ENCODE measurements at places on chromosomes 12 and 14. TPM values are rescaled to one million over a fixed set of nuclear protein-coding genes. Genes with fewer than 3 reads are reported as not detected.

- no peak for DNase-seq
These were observed 255.3 kb upstream of the GARIN6 start for GRCh38 chr12:99392091-99392850.

DNA sequence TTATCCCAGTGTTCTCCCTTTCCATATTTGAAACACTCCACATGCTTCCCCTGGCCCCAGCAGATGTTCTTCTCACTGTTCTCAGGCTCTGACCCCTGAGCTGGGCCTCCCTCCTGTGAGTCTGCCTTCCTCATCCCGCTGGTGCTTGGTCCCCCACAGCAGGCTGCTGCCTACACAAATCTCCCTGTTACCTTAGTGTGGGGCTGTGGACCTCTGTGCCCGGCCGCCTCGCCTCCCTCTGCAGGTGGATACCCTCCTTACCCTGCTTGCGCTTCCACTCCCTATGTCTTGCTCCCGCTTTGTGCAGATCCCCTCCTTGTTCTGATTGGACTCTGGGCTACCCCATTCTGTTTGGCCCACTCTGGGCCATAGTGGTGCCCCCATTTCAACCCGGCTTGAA is 6.9 kb downstream of the DERA start:
- no peak for DNase-seq

GRCh38 chr12:49902399-49903350 is 1.0 kb downstream of the FAIM2 start:
- no peak for DNase-seq

DNA sequence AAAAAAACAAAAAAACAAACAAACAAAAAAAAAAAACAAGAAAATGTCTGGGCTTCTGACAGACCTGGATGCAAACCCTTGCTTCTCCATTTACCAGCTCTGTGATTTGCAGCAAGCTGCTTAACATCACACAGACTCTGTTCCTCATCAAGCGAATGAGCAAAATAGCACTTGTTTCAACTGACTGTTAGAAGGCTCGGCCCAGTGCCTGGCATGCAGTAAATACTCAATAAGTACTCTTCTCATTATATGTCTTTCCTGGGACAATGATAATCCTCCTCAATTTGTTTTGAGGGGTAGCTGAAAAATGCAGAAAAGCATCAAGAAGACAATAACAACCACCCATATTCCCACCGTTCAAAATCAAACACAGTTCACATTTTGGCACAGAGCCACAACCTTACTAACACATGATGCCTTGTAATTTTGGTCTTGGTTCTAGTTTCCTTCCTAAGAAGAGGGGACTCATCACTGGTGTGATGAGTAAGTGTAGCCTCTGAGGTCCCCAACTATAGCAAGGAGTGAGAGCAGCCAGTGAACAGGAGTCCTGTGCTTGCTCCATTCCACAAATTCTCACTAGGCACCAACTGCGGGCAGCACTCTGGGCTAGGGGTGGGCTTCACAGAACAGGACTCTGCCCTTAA is 60.4 kb downstream of the TTC7B start:
- no peak for DNase-seq

DNA sequence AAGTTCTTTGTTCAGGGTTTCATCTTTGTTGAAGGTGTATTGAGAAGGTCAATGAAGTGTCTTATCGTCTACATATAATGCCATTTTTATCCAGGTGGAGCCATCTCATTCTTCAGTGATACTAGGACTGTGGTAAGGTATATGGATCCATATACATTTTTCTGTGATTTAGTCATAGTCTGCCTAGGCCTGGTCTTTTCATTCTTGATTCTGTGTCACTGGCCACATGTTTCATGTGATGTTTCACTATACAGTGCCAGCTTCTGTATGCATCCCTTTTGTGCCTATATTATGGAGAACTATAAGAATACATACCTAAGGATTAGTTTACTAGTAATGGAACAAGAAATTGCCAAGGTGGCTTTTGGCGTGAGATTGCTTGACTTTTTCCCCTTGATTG is 40.5 kb downstream of the VEZT start:
- DNase-seq = no peak

- peak; percentile 46 for DNase-seq
These were observed 18.8 kb downstream of the ASPG start for GRCh38 chr14:104104076-104104901.

GRCh38 chr12:109347589-109347988 is at the start of gene MYO1H:
Gene MYO1H, plus strand, starts transcription at chr12:109347900. Its CDS starts 61 bp downstream, at chr12:109347961.
- DNase-seq = no peak

DNA sequence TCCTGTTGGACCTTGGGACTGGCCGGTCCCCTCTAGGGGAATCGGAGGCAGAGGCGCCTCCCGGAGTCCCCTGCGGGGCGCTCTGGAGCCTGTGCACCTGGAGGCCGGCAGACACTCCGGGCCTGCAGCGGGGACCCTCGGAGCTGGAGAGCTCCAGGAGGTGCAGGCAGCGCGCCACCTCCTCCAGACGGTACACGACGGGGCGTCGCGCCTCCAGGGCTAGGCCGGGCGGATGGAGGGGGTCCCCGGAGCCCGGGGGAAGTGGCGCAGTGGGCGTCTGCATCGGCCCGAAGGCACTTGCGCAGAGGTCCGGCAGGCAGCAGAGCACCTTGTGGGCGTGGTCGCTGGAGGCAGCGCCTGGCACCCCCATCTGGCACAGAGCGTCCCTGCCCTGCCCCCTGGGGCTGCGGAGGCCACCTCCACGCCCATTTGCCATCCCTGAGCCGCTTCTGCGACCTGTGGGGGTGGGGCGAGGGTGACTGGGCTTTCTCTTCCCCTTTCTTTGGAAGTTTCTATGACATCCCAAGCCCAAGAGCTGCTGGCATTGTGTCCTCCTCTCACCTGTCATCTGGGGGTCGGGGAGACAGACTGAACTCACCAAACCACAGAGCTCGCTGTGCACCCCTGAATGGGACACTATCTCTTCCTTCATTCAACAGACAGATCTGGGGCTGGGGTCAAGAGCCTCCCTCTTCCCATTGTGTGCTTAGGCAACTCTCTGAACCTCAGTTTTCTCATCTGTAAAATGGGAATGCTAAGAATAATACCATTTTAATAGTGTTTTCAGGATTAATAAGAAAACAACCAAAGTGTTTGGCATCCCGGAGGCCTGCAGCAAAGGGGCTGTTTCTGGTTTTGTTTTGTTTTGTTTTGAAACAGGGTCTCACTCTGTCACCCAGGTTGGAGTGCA is 37.5 kb upstream of the CORO1C start:
- peak; percentile 70 for DNase-seq

GRCh38 chr12:71266606-71267005 is 108.8 kb upstream of the TSPAN8 start:
- DNase-seq = no peak

DNA sequence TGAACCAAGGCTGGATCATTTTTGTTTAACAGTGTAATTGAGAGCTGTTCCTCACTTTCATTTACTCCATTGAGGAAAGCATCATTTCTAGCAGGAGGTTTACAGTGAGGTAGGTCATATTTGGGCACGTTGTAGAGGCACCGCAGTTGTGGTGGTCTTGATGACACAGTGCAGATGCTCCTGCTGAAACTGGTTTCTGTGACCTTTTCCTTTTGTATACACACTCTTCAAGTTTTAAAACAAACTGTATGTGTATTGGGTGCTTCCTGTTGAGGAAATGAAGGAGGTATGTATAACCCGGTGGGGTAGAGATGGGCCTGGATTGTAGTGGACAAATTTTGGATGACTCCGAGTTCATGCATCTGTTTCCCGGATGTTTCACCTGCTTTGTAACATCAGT is 456.3 kb upstream of the RGS6 start:
- DNase-seq = no peak

DNA sequence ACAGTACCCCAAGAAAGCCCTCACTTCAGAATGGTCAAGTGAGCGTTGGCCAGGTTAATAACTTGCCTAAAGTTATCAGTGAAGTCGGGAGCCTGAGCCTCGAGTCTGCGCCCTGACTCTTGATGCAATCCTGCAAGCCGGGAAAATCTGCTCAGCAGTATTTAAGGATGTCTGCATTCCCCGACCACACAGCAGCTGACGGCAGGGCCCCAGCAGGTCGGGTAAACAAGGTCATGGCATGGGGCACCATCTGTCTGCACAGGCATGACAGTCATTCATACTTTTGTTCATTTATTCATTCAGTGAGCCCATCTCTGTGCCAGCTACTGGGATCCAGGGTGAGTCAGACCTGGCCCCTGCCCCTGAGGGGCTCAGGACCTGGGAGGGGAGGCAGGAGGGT is 11.1 kb downstream of the ABCB9 start:
- DNase-seq = no peak

GRCh38 chr12:108702595-108703320 is 28.6 kb downstream of the CORO1C start:
- no peak for DNase-seq

DNA sequence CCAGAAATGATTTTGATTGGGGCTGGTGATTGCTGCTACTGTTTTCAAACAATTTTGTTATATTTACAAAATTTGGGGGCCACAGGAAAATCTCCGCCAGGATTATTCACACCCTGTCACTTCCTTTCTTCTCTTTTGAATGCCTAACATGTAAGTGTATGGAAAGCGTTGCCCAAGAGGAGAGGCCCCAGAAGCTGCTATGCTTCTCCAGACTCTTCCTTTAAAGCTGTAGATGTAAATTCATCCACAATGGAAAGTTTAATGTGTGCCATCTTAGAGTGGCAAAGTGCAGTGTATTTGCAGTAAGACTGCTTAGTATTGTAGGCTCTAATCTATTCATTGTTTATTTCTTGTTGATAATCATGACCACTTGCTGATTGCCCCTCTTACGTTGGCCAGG is 136.7 kb upstream of the LRIG3 start:
- no peak for DNase-seq

DNA sequence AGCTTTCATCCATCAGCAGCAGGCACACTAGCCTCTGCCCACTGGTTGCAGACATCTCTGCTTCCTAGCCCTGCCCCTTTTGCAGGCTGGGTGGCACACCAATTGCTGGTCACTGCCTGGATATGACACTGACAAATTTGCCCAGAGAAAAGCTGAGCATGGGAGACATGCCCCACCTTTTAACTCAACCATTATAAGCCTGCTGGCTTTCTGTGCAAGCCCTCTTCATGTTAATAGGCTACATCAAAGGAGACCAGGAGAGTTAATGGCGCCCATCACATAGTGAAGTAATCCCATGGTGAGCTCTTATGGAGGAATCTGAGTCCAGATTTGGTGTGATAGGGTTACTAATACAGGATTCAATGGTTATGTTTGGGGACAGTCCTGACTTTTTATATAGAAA is 139.2 kb downstream of the KICS2 start:
- no peak for DNase-seq

DNA sequence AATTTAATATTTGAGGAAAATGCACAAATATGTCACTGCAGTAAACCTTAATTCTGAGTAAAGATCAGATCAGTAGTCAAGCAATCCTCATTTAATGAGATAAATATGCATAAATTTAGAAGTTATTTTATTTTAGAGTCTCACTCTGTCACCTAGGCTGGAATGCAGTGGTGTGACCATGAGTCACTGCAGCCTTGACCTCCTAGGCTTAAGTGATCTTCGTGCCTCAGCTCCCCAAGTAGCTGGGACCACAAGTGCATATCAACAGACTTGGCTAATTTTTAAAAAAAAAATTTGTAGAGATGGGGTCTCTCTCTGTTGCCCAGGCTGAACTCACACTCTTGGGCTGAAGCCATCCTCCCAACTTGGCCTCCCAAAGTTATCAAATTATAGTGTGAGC is 41.3 kb downstream of the LMO3 start:
- DNase-seq = no peak

GRCh38 chr14:102723650-102724049 is 53.6 kb upstream of the TRAF3 start:
- DNase-seq = no peak

DNA sequence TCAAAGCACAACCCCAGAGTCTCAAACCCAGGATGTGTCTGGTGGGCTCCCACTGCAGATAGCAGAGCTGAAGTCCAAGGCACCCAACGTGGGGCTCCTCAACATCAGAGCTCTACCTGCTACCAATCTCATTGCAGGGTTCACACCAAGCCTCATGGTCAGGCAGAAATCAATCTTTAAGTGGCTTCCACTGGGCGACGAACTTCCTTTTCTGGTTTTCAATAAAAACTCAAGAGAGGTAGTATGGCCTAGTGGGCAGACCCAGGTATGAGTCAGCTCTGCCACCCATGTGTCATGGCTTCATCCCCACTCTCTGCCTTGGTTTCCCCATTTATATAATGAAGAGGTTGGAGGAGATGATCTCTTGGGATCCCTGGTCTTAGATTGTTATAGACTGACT is 47.0 kb downstream of the BCL11B start:
- no peak for DNase-seq

DNA sequence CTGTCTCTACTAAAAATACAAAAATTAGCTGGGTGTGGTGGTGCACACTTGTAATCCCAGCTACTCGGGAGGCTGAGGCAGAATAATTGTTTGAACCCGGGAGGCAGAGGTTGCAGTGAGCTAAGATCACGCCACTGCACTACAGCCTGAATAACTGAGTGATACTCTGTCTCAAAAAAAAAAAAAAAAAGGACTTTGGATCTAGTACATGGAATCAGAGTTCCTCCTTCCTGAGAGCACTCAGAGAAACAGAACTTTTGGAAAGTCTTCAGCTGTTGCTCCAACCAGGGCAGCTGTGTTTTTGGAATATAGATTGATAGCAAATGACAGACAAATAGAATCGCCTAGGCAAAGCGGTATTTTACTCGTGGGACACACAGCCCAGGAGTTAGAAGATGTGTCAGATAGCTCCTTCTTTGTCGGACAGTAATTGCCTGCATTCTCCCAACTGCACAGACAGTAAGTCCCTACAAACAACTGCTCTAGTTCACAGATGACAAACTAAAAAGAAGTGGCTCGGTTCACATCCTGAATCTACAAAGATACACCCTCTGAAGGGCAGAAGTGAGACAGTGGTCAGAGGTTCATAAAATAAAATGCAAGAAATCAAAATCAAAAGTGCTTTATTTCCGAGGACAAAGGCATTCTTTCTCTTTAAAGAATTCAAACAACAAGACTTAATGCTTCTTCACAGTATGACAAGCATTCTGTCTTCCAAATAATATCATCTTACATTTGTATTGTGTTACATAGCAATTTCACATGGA is 17.1 kb upstream of the NEK9 start:
- no peak for DNase-seq

- DNase-seq = no peak
These were observed 1.6 kb upstream of the CKB start for GRCh38 chr14:103524002-103524935.

GRCh38 chr12:12999271-12999958 is 650 bp downstream of the HEBP1 start:
- no peak for DNase-seq

- DNase-seq = no peak
These were observed 324.2 kb downstream of the ZFP36L1 start for GRCh38 chr14:68468437-68469207.

The GLIPR1L1 gene
- total RNA-seq = not detected

The CAPS2 gene
- total RNA-seq = 4.1 TPM

The CLEC9A gene
- total RNA-seq = not detected

The RFX4 gene
- total RNA-seq = not detected

The ADAM21 gene
- total RNA-seq = not detected

The ADAMTS20 gene
- total RNA-seq = not detected

The TPPP2 gene
- total RNA-seq = 4.6 TPM

The SERPINA1 gene
- 17,840 TPM for total RNA-seq

The GPR68 gene
- total RNA-seq = 0.10 TPM

The AGAP2 gene
- 0.83 TPM for total RNA-seq

The KERA gene
- not detected for total RNA-seq

The SLCO1B1 gene
- 143 TPM for total RNA-seq
